ENCODE measurements at places on chromosomes 5 and 9. TPM values are rescaled to one million over a fixed set of nuclear protein-coding genes. Genes with fewer than 3 reads are reported as not detected.

DNA sequence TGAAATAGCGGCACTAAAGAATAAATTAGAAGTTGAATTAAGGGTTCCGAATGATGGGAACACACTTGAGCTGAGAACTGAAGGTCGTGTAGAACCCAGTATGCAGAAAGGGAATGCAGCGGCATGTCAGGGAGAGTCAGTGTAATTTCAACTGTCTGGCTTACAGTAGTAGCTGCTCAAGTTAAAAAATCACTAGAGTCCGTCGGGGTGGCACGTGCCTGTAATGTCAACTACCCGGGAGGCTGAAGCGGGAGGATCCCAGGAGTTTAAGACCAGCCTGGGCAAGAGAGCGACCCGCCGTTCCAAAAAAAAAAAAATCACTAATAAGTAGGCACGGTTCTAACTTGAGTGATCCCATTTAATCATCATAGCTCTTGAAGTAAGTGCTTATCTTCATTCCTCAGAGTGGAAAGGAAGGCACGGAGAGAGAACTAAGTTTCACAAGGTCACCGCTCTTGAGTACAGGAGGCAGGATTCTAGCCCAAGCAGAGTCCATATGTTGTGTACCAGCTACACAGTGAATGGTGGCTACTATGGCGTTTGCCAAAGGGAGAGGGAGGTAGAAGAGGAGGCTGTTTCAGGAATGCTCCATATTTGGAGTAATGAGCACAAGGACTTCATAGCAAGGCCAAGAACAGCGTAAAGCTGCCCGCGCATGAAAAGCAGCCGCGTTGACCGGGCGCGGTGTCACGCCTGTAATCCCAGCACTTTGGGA, 831 bp downstream of the RMRP start:
- DNase-seq: no peak

Gene RNF183
- total RNA-seq: not detected

Gene SARDH
- 1.4 TPM for total RNA-seq

GRCh38 chr5:79399046-79399445, 114.9 kb downstream of the HOMER1 start:
- no peak for DNase-seq

GRCh38 chr9:131813116-131813515, 73.2 kb upstream of the RAPGEF1 start:
- no peak for DNase-seq

Gene FYB1
- total RNA-seq: 2.8 TPM

Gene LVRN
- 2.0 TPM for total RNA-seq

DNA sequence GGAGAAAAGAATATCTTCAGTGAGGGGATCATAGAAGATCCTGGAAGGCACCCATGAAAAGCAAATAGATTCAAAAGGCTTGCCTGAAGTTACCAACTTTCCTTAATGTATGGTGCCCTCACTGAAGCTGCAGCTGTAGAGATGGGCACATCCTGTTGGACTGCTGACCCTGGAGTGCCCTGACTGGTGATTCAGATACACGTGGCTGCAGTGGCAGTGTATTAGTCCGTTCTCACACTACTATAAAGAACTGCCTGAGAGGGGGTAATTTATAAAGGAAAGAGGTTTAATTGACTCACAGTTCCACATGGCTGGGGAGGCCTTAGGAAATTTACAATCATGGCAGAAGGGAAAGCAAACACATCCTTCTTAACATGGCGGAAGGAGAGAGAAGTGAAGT, 80.3 kb downstream of the OSMR start:
- DNase-seq: no peak

Gene OR1Q1
- not detected for total RNA-seq

Gene HOMER1
- total RNA-seq: 32.7 TPM

DNA sequence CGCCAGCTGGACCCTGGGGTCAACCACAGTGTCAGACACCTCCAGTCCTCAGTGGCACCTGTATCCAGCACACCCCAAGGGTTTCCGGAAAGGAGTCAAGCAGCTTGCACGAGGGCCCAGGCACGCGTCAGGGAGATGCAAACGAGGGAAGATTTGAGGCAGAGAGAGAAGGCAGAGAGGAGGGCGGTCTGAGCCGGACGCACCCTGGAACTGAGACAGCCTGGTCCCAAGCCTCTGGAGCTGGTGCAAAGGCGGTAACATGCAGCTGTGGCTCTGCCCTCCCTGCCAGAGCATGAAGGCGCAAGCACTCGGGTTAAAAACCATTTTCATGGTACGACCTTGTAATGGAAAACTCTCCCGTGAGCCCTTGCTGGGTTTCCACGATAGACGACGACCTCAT, 32.2 kb downstream of the SLC6A18 start:
- no peak for DNase-seq

Data from psoas muscle (tissue), 8 donors.